ENCODE measurements at places on chromosomes 7 and 10.

GRCh38 chr10:125976960-125977605, 80.7 kb downstream of the FANK1 start:
- no peaks in the 10 kb centered on the region for H3K4me1 ChIP-seq
- no peaks in the 10 kb centered on the region for H3K27me3 ChIP-seq
- H3K4me3 ChIP-seq = no peak overlapping the region
- no peak overlapping the region for H3K27ac ChIP-seq
- DNase-seq = no peak

GRCh38 chr7:19491821-19492452, 216.9 kb downstream of the POLR1F start:
- H3K4me3 ChIP-seq = no peak overlapping the region
- no peak overlapping the region for H3K27ac ChIP-seq
- no peaks in the 10 kb centered on the region for H3K27me3 ChIP-seq
- DNase-seq = no peak

DNA sequence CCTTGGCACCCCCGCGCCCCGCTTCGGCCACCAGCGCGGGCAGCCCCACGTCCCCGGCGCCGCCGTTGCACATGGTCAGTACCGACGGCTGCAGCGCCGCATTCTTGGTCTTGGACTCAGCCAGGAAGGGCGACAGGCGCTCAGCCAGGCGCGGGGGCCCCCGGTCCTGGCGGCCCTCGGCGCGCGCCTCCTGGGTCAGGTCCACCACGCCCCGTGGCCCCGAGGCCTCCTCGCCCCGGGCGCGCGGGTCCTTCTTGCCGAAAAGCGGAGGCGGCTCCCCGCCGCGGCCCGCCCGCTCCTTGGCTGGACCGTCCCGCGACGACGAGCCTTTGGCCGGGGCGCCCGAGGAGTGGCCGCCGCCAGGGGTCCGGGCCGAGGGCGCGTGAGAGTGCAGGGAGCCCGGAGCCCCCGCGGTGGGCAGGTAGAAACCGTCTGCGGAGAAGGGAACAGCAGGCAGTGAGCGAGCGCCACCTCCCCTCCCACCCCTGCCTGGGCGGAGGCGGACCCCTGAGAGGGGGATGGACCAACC, 34.7 kb downstream of the TNRC18 start:
- no peaks in the 10 kb centered on the region for H3K4me1 ChIP-seq
- H3K36me3 ChIP-seq = peaks cover 68% of the 10 kb centered on the region
- DNase-seq = no peak
- no peak overlapping the region for H3K27ac ChIP-seq
- no peak overlapping the region for H3K4me3 ChIP-seq
- no peaks in the 10 kb centered on the region for H3K27me3 ChIP-seq

DNA sequence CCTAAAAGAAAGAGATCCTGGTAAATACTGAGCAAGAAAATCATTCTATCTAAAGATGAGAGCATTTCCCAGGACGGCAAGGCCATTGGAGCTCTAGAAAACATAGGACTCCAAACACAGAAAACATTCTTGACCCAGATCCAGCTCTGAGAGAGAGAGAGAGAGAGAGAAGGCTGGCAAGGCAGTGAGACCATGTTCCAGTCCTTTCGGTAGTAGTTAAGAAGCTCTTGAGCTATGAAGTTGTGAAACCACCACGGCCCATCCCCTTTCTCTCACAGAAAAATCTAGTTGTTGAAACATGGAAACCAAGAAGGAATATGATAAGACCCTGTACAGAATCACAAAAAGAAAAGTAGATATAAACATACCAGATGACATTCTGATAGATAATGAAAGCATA, 212.4 kb upstream of the NPSR1 start:
- no peak overlapping the region for H3K27ac ChIP-seq
- no peaks in the 10 kb centered on the region for H3K36me3 ChIP-seq
- H3K4me1 ChIP-seq = no peaks in the 10 kb centered on the region
- no peak overlapping the region for H3K4me3 ChIP-seq
- no peak for DNase-seq
- H3K27me3 ChIP-seq = no peaks in the 10 kb centered on the region

DNA sequence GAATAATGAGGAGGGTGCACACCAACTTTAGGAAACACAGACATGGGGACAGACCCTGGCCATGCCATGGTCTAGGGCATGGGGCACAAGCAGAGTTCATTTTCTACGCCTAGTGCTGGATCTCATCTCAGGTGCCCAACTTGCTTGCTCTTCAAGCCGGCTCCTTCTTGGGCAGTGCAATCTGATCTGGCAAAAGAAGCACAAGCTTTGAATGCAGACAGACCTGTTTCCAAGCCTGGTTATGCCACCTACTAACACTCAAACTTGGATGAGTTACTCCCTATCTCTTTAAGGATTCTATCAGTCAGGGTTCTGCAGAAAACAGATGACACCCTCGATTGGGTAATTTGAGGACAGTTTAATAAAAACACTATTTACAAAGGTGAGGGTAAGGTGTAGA, 34.9 kb upstream of the WAPL start:
- no peaks in the 10 kb centered on the region for H3K36me3 ChIP-seq
- no peaks in the 10 kb centered on the region for H3K27me3 ChIP-seq
- H3K27ac ChIP-seq = no peak overlapping the region
- H3K4me1 ChIP-seq = peaks cover 3% of the 10 kb centered on the region
- no peak overlapping the region for H3K4me3 ChIP-seq

DNA sequence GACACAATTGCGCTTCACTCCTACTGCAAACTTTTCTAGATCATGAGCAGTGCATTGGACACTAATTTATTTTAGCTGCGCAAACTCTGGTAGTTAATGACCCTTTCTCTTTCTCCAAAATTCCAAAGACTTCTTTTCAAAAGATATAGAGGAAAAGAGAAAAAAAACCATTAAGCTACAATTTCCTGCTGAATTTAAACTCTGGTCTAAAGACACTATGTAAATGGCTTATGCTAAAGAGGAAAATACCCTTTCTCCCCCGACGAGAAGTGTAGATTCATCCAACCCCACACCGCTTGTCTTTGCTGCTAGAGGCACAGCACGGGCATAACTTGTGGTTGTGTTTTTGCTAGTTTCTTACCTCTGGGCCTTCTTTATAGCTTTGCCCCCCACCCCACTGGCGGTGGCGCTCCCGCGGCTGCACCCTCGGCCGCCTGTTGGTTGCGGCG, 84.1 kb downstream of the SNX10 start:
- no peak for DNase-seq
- H3K4me3 ChIP-seq = peak overlapping the region; percentile 40
- peaks cover 17% of the 10 kb centered on the region for H3K27me3 ChIP-seq
- H3K27ac ChIP-seq = no peak overlapping the region

DNA sequence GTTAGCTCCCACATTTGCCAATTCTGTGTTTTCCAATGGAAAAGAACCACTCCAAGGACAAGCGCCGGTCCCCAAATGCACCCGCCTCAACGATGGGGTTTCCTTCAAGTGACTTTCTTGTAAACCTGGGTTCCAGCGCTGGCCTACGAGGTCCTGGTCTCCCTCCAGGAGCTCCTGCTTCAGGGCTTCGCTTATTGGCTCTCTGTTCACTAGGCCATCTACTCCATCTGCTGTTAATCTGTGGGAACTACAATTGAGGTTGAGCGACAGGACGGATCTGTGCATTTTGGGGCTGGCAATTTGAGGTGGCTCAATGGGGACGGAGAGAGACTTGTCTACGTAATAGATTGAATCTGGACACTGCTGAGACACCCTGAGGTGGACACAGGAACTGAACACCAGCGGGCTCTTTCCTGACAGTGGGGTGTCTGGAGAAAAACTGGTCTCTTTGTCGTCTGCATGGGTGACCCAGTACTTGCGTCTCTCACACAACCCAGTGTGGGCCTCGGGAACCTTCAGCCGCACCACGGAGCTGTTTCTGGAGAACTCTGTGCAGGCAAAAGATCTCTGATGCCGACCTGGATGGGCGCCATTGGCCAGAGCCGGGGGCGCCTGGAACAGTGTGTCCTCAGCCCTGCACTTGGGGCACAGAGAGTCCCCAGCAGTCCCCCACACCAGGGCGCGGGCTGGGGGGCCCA, 115.9 kb upstream of the ADAM12 start:
- no peaks in the 10 kb centered on the region for H3K36me3 ChIP-seq
- no peaks in the 10 kb centered on the region for H3K27me3 ChIP-seq
- no peak overlapping the region for H3K27ac ChIP-seq
- peak; percentile 24 for DNase-seq
- no peaks in the 10 kb centered on the region for H3K4me1 ChIP-seq

DNA sequence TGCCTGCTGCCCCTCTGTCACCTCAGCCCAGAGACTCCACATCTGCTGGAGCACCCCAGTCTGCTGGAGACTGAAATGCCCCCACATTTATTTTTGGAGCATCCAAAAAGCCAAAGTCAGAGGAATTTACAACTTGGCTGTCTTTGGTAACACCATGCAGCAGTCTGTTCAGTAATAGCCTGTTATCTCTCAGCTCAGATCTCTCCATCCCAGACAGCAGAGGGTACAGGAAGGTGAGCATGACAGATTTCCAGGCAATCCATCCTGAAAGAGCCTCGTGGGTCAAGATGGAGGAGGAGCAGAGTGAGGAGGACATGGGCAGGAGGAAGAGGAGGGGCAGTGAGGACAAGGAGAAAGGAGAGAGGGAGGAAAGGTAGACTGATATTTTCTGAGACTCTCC, 55.9 kb downstream of the GRID1 start:
- no peaks in the 10 kb centered on the region for H3K4me1 ChIP-seq
- no peak overlapping the region for H3K27ac ChIP-seq
- DNase-seq = no peak
- no peak overlapping the region for H3K4me3 ChIP-seq

DNA sequence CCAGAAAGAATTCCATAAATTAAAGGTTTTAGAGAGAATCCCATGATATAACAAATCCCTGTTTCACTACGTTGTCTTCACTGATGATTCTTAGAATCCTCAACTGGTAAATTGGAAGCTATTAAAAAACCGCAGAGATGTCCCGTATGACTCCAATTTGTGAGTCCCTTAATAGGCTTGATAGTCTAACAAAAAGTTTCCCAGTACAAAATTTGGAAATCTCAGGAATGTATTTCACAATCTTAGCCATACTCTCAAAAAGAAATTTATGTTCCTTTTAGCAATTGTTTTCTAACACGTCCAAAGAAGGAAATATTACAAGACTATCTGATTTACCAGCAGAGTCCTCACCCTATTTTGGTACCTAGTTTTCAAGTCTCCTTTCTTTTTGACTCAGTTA, 2.5 kb downstream of the TES start:
- H3K4me3 ChIP-seq = no peak overlapping the region
- no peak overlapping the region for H3K27ac ChIP-seq
- no peak for DNase-seq
- H3K4me1 ChIP-seq = peaks cover 6% of the 10 kb centered on the region
- H3K36me3 ChIP-seq = no peaks in the 10 kb centered on the region

GRCh38 chr7:142407939-142408570, 150.2 kb upstream of the PRSS58 start:
- H3K36me3 ChIP-seq = no peaks in the 10 kb centered on the region
- no peak for DNase-seq
- no peak overlapping the region for H3K27ac ChIP-seq
- H3K4me1 ChIP-seq = no peaks in the 10 kb centered on the region

GRCh38 chr10:78760463-78761310, 308.1 kb upstream of the ZMIZ1 start:
- no peaks in the 10 kb centered on the region for H3K36me3 ChIP-seq
- H3K4me3 ChIP-seq = no peak overlapping the region
- H3K27me3 ChIP-seq = no peaks in the 10 kb centered on the region
- H3K4me1 ChIP-seq = no peaks in the 10 kb centered on the region
- H3K27ac ChIP-seq = no peak overlapping the region

- no peaks in the 10 kb centered on the region for H3K27me3 ChIP-seq
- DNase-seq = no peak
- H3K36me3 ChIP-seq = no peaks in the 10 kb centered on the region
- H3K27ac ChIP-seq = no peak overlapping the region
- H3K4me3 ChIP-seq = no peak overlapping the region
- peaks cover 8% of the 10 kb centered on the region for H3K4me1 ChIP-seq
These were observed 331.7 kb upstream of the ZMIZ1 start for GRCh38 chr10:78736926-78737630.

GRCh38 chr7:159115601-159116501, 28.8 kb downstream of the VIPR2 start:
- no peak overlapping the region for H3K27ac ChIP-seq
- H3K4me3 ChIP-seq = no peak overlapping the region
- DNase-seq = no peak
- H3K27me3 ChIP-seq = peaks cover 27% of the 10 kb centered on the region
- no peaks in the 10 kb centered on the region for H3K36me3 ChIP-seq

DNA sequence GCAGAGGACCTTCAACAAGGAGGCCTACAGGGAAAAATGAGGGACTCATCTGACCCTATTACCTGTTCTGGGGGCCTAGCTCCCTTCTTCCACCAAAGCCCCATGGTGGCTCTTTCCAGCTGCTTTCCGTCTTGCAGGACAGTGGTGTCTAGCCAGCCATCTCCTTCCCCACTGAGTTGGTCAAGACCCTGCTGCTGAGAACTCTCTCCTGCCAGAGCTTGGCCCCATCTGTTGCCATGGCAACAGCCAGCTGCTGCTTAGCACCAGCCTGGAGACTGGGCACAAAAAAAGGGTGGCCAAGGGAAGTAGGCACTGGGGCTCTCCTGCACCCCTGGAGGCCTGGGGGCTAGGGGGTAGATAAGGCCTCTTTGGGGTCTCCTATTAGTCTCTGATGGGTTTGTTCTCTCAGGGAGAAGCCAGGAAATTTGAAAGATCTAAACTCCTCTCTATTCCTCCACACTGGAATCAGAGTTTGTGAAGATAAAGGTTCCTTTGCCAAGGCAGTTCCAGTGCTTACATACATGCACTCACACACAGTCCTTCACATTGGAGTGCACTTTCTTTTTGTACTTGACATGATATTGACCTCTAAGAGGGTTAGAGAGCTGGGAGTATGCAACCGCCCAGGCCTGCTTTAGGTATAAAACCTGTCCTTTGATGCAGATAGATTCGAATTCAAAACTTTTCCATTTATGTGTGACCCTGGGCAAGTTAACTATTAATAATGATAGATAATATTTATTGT, 15.8 kb downstream of the TSPAN33 start:
- no peaks in the 10 kb centered on the region for H3K27me3 ChIP-seq
- H3K4me3 ChIP-seq = no peak overlapping the region
- peaks cover 2% of the 10 kb centered on the region for H3K36me3 ChIP-seq
- no peak for DNase-seq
- no peak overlapping the region for H3K27ac ChIP-seq

DNA sequence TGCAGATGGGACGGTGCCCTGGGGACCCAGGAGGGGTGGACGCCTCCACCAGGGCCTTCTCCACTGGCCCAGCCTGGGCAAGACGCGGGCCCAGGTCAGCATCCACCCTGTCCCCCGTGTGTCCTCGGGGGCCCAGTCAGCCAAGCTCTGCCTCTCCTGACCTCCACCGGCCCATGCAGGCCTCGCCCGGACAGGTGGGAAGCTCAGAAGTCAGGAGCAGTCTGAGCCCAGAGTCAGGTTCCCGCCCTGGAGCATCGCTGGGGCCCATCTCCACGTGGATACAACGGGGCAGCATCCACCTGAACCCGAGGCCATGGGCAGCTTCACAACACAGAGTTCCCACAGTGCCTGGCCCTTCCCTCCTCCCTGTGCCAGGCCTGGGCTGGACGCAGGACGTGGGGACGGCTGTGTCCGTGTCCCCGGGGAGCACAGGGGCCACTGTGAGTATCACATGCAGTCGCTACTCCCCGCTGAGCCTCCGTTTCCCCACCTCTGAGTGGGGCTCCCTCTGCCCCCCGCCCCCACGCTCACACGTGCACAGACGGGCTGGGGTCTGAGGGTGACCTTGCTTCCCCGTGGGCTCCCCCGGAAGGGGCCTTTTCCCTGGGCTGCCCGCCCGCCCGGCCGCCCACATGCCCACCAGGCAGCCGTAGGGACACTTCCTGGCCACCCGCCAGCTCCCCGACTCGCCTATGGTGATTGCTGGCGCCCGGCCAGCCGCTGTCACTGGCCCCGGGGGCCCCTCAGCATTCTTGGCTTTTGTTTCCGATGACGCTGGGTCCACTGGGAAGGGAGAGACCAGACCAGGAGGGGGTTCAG, 64.3 kb downstream of the PDGFA start:
- no peak overlapping the region for H3K27ac ChIP-seq
- H3K27me3 ChIP-seq = peaks cover 5% of the 10 kb centered on the region
- no peaks in the 10 kb centered on the region for H3K36me3 ChIP-seq
- H3K4me3 ChIP-seq = no peak overlapping the region

Data from large intestine (tissue), 12 donors.